ENCODE measurements at places on chromosomes 12 and 14.

GRCh38 chr14:20973501-20973900 is 16.3 kb upstream of the METTL17 start:
- DNase-seq: no peak

GRCh38 chr12:123076604-123077297 is 74.1 kb downstream of the PITPNM2 start:
- DNase-seq: no peak

DNA sequence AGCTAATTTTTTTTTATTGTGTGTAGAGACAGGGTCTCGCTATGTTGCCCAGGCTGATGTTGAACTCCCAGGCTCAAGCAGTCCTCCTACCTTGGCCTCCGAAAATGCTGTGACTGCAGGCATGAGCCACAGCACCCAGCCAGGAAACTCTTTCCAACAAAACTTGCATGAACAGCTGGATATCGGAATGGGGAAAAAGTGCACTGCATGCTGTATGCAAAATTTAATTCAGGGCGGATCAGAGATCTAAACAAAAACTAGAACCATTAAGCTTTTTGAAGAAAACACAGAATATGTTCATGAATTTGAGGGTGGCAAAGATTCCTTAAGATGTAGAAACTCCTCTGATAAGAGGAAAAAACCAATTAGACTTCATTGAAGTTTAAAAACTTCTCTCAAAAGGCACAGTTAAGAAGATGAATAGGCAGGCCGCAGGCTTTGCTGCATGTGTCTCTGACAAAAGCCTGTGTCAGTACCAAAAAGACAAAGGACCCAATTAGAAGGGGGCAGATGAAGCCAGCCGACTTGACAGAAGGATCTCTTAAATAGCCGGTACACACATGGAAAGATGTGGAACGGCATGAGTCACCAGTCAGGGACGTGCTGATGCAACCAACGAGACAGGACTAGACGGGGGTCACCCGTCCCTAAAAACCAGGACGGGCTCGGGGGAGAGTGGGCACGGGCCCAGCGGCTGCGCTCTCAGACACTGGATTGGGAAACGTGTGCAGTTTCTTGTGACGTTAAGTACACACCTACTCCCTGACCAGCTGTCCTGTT is 34.8 kb upstream of the MMP17 start:
- peak; percentile 62 for DNase-seq

DNA sequence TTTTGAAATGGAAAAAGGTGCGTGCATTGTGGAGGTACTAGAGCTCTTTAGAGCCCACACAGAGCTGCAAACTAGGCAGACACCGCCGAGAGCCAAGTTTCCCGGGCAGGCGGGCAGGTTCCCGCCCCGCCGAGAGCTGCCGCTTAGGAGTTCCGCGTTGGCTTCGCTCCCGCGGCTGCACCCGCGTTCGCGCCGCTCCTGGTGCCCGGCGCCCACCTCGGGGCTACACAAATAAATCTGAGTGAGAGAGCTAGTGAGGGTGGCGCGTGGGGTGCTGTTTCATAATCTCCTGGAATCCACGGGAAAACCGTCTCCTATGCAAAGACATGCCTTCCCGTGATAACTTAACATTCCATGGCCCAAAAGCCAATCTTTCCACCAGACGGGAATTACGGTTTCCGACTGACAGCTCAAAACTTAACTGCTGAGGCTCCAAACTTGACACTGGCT is 645 bp downstream of the KITLG start:
- DNase-seq: no peak

DNA sequence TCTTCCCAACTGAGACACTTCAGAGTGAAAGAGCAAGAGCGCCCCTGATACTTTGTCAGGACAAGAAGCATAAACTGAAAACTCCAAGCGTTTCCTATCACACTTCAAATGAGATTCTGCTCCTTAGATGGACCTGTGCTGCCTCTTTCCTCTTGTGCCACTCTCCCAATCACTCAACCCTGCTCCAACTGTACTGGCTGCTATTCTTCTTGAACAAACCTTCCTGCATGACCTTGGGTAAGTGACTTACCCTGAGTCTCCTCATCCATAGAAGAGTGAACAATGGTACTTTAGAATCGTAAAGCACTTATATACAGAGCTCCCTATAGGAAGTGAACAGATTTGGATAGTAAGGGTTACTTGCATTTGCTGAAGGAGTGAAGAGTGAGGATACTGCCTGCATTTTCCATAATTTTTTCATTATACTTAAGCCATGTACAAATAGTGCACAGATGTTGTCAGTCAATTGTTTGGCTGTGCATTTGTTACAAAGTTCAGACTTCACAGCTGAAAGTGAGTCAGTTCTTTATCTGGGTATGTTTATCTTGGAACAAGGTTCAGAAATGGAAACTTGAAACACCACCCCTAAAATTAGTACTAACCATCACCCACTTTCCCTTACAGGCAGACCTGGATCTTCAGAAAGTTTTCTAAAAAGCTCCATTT is 10.8 kb downstream of the MTERF2 start:
- DNase-seq: peak; percentile 49

Data from EH (cell line).